ENCODE measurements at places on chromosomes 5 and 9.

GRCh38 chr5:179375831-179376365, 30.6 kb upstream of the ADAMTS2 start:
- no peak for DNase-seq

GRCh38 chr5:143019614-143020515, 249.7 kb downstream of the ARHGAP26 start:
- DNase-seq, result no peak

GRCh38 chr9:13118313-13118712, 161.2 kb downstream of the MPDZ start:
- no peak for DNase-seq

DNA sequence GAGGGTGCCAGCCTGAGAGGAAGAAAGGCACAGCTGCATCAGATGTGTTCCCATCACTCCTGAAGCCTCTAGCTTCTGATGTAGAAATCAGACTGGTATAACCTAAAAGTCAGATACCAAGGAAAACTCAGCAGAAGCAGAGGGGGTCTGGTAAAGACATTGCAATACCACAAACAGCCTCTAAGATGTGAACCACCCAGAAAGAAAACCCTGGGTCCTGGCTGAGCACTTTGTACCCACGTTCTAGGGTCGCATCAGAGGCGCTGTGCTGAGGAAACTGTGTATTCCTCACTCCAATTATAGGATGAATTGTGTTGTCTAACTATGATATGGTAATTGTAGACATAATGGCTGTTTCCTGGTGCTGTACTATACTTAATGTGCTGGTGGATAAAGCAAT, 275.6 kb downstream of the IRX2 start:
- DNase-seq, result no peak

- DNase-seq, result no peak
These were observed 150.9 kb upstream of the LHFPL2 start for GRCh38 chr5:78799266-78800017.

- no peak for DNase-seq
These were observed 659.1 kb downstream of the EFNA5 start for GRCh38 chr5:107011605-107012004.

DNA sequence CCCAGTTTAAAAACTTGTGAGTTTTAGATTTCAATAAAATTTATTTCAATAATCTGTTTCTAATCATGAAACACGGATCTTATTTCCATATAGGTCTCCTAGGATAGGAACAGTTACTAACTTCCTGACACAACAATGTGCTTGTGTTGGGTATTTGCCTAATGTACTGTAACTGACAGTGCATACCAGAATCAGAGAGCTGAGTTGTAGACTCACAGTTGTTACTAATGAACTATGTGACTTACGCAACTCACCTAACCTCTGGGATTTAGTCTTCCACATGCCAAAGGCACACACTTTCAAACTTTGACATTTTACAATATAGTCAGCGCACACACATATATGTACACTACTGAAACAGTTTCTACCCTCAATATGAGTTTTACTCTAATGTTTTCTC, 77.7 kb downstream of the HOMER1 start:
- DNase-seq, result peak; percentile 1

DNA sequence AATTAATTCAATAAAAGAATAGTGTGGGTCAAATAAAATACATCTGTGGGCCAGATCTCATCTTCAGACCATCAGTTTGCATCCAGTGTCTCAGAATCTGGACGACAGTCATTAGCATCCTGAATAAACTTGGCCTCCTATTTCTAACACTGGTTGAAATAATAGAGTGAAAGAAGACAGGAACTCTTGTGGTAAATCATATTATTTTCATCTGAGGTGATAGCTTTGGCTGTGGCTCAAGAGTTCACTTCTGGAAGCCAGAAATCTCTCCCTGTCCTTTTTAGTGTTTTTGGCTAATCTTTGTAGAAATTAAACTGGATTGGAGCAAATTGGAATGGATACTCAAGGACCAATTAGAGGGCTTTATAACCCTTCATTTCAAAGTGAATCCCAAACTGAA, 63.4 kb upstream of the HMHB1 start:
- no peak for DNase-seq

DNA sequence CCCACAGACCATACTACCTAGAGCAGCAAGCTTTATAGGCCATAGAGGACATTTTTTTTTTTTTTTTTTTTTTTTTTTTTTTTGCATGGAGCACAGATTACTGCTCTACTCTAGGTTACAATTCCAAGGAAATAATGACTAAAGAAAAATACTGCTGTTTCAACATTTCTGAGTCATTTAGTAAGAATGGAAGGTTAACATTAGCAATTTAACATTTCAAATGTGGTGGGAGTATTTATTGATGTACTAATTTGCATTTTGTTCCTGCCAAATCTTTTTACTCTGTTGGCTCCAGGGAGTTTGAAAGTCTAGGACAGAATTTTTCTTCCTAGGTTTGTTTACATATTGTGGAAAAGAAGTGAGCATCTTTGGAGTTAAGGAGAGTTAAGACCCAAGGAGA, 142.1 kb upstream of the CCDC152 start:
- no peak for DNase-seq

DNA sequence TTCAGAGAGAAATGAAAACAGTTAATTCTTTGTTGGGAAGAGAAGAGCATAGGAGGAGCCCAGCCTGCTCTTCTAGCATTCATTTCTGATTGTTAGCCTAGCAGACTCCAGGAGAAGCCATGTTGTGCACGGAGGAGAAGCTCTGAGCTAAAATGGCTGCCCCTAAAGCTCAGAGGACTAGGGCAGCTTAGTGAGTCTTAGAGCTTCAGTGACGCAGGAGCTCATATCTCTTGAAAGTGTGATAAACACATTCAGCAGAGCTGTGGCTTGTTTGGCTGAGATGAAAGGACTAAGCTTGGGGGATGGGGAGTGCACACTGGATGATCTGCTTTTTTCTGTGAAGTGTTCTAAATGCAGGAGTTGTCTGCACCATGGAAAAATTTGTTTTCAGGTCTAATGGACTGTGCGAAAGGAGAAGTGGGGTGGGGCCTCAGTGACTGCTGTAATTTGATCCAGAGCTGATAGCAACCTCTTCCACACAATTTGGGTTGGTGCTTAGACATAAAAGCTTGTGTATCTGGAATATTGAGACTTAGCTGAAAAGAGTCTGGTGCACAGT, 58.5 kb downstream of the ZNF462 start:
- DNase-seq, result no peak

- no peak for DNase-seq
These were observed 134.0 kb upstream of the MYO10 start for GRCh38 chr5:17069995-17070511.

DNA sequence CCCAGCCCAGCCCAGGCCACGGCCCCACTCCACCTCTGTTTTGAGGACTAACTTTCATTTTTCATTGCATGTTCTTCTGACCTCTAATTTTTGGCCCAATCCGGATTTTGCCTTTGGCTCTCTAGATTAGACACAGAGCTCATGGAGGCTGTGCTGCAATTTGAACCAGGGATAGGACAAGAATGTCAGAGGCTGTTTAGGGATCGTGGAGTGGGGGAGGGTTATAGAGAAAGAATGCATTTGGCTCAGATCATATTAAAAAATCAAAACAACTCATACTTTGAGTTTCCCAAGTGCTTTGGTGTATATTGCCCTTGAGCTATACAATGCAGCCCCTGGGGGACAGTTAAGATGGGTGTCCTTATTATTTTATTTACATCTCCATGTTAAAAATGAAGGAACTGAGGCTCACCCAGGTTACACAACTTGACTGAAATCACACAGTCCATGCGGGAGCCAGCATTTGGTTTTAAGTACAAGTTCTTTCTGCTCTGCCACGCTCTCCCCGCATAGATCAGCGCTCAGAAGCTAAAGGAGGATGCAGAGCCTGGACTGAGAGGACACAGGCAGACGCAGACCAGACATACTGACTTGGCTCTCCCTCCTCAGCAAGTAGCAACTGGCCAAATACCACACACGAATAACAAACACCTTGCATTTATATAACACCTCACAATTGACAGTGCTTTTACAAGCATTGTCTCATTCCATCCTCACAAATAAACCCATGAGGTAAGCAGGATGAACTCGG, 126.4 kb upstream of the RAI14 start:
- no peak for DNase-seq

DNA sequence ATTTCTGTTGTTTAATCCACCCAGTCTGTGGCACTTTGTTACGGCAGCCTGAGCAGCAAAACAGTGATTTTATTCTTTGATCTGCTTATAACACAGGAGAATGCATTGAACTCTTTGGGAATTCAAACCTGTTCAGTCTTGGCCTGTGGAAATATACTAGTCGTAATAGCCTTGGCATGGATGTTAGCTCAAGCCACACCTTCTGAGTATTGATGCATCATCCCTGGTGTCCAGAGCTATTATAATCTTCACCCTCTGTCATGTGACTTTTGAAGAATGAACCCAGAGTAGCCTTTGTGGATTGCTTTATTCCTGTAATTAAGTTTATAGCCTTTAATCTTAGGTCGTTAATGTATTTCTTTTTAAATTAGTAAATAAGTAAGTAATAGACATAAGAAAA, 50.8 kb upstream of the TEX48 start:
- no peak for DNase-seq

DNA sequence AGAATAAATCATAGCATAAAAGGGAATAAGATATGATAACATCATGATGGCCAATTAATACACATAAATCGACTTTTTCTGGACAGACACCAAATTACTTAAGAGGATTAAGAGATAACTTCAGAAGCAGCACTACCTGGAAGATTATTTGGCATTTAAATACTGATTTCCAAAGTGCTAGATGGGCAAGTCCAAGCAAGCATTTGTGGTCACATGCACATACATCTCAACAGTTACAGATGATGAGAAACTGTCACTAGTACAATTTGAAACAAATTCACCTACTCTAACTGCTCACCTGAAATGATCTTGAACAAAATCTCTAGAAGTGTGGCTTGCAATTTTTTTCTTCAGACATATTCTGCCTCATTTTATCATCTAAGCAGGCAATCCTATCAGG, 26.8 kb upstream of the RASGEF1C start:
- no peak for DNase-seq

DNA sequence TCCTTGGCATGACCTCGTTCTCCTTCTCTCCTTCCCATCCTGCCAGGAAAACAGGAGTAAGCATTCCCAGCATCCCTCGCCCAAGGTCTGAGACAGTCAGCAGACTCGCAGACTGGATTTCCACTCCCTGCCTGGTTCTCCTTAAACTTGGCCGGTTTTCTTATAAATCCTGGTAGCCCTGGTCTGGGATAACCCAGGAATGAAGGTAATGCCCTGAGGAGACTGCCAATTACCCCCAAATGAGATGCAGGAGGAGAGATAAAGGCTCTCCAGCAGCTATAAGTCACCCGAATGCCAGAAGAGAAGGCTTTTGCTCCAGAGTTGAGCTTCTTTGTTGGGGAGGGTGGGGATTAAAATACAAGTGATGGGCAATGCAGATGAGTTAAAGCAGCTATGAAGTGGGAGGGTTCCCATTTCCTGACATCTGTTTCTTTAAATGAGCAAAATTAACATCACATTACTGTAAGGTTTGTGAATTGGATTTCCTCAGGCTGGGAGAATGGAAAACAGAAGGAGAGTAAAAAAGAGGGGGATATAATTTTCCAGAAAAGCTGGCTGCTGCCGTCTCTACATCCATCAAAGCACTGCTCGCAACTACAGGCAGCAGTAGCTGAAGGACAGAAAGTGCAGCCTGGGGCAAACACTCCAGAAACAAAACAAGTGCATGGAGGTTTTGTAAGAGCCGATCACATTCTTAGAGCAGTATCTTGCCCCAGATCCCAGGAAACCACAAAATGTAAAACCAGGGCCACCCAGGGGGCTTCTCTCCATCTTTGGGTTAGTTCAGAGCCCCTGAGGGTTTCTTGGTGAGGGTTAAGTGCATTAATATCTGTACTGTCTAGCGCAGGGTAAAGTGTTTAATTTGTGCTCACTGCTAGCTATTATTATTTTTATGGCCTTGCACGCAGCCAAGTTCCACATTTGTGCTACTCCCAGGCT, 177.6 kb upstream of the PANK3 start:
- DNase-seq, result no peak

DNA sequence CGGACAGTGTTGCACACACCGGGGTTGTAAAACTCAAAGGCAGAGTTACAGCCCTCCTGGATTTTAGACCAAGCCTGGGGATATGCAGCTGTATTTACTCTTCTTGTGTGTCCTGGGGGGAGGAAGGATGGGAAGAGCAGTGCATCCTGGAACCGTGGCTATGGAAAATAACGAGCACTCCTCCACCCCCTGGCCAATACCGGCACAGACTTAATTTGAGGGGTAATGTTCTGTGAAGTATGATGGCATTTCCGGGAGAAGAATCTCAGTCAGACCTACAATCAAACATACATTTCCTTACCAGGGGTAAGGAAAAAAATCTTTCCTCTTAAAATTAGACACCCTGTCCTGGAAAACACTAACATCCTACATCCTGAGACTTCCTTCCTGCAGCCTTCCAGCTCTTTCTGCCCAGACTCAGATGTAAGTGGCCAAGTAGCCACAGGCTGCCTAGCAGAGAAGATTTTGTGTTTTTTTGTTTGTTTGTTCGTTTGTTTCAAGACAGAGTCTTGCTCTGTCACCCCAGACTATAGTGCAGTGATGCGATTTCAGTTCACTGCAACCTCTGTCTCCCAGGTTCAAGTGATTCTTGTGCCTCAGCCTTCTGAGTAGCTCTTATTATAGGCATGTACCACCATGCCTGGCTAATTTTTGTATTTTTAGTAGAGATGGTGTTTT, 11.0 kb upstream of the ERMP1 start:
- DNase-seq, result no peak

DNA sequence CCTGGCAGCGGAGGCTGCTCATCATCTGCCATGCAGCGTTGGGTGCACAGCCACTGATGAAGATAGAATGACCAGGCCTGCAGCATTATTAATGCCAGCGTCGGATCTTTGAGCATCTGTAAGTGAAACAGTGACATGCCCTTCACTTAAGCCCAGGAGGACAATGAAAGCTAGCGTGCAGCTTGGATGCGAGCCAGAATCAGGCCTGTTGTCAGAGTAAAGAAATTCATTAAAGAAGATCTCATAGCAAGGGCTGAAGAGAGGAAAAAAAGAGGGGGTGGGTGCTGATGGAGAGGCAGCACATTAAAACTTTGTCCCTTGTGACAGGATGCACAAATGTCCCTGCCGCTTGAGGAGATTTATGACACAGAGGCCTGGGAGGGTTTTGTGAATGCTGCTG, 186.1 kb upstream of the MAST4 start:
- DNase-seq, result no peak

- no peak for DNase-seq
These were observed 330.7 kb downstream of the CAAP1 start for GRCh38 chr9:26561928-26562327.

- DNase-seq, result no peak
These were observed 101.2 kb downstream of the TTC39B start for GRCh38 chr9:15205632-15206420.

DNA sequence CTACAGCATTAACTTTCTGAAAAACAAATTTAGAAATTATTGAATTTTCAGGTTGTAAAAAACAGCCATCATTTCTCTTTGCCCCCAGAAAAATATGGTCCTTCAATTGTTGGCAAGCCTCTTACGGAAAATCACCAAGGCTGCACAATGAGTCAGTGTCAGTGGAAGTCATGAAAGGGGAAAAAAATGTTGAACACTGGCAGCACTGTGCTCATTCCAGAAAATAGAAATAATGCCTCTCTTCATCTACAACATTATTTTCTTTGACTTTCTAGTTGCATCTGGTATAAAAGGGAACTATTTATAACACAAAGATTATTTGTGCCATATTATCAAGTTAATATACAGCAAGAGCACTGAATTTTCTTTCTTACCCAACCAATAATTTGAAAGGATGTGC, 26.7 kb upstream of the STK32A start:
- no peak for DNase-seq

GRCh38 chr5:179486596-179487051, 63.7 kb upstream of the RUFY1 start:
- DNase-seq, result no peak

GRCh38 chr5:76737846-76738245, 21.9 kb downstream of the F2R start:
- DNase-seq, result no peak
